ENCODE measurements at places on chromosomes 11 and 22.

DNA sequence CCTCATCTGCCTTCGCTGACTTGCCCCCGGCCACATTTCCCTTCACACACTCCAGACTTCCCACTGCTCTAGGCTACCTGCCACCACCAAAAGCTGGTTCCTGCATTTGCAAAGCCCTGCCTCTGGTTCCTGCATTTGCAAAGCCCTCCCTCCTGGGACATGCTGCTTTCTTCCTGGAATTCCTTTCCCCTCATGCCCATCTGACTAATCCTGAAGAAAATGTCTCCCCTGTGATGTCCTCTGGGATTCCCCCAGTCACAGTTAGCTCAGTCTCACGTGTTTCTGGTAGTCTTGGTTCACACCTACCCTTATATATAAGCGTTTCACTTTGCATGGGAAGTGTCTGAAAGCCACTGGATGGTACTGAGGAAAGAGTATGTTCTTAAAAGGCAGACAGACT is 206.9 kb downstream of the DBX1 start:
- peak; percentile 61 for DNase-seq

DNA sequence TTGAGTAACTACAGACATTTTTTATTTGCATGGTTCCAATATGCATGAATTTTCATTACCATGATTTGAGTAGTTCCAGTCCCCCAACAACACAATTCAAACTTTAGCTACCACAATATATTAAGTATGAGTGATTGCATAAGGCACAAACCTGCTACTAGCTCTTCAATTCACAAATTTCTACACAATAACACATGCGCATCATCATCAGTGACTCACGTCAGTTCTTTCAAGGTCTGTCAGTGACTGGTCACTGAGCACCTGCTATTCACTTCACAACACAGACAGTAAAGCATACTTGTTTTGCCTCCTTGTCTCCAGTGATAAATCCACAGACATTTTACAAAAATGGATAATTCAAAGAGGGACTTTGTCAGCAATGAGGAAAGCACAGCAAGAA is 435.1 kb upstream of the CCDC90B start:
- DNase-seq, result no peak

- no peak for DNase-seq
These were observed 97.9 kb upstream of the RTL6 start for GRCh38 chr22:44595841-44596341.

DNA sequence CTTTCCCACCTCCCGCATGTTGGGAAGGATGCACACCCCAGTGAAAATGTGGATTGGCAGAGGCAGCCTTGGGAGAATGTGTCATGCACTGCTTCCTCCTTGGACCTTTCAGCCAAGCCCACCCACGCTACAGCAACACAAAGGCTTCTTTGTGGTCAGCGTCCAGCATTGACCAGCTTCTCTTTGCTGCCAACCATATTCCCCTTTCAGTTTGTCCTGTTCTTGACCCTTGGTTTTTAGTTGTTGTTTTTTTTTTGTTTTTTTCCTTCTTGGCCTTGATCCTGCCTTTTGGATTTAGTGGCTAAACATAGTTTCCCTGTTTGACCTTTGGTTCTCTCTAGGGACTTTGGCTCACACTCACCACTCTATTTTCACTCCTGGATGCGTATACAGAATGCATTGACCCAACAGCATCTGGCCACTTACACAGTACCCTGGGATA is 573.6 kb downstream of the INSC start:
- no peak for DNase-seq

DNA sequence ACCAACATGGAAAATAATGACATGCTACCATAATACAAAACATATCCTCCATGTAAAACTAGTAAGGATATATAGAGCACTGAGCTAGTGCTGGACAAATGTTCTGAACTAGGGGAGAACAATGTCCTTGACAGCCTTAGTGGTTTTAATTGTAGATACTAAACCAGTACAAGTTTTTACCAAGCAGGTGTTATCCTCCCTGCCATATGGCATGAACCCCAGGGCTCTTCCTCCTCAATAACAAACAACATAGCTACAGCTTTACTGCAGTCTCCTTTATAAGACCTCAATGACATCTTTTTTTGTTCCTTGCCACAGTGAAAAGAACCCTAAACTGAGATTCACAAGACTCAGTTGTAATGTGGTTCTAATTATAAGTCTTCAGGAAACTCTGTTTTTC is 70.2 kb upstream of the GDPD4 start:
- no peak for DNase-seq
